Aorta (tissue), 5 donors: ENCODE measurements at places on chromosomes 7 and 10. TPM values are rescaled to one million over a fixed set of nuclear protein-coding genes. Genes with fewer than 3 reads are reported as not detected.

- no peak for DNase-seq
Observed at GRCh38 chr7:159006610-159007130, 138.0 kb downstream of the VIPR2 start.

GRCh38 chr7:45086331-45087065, 2.3 kb downstream of the NACAD start:
- peak; percentile 61 for DNase-seq

ITPRID1 gene
- not detected for total RNA-seq

ANKRD61 gene
- total RNA-seq: not detected

- no peak for DNase-seq
Observed at GRCh38 chr10:67262675-67263074, 336.8 kb downstream of the LRRTM3 start.

EGR2 gene
- total RNA-seq: 23.0 TPM

DNA sequence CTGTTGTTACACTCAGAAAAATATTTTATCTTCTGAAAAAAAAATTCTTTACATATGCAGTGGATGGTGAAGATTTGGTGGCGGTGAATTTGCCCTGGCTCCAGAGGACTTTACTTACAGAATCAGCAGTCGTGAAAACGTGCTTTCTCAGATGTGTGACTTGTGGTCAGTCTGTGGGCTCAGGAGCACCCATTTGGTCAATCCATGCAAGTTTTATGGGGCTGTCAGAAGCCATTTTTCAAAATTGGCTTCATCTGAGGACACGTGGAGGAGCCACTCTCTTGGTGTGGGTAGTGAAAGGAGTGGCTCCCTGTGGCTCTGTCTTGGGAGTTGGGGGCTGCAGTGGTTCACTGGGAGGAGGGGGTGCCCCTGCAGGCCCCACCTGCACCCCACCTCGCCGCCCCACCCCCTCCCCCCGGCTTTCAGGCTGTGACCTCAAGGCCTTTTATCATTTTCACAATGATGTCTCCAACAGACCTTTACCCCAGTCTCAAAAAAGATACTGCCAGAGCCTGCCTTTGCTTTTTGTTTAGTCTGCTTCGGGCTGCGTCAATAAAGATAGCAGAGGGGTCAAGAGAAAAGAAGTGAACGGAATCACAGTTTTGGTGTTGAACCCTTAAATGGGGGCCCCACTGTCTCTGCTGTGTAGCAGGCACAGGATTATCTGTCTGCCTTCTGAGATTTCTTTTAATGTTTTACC, 137.4 kb downstream of the MGMT start:
- no peak for DNase-seq

- no peak for DNase-seq
Observed at GRCh38 chr7:153386556-153386955, 627.0 kb downstream of the ACTR3B start.

DNA sequence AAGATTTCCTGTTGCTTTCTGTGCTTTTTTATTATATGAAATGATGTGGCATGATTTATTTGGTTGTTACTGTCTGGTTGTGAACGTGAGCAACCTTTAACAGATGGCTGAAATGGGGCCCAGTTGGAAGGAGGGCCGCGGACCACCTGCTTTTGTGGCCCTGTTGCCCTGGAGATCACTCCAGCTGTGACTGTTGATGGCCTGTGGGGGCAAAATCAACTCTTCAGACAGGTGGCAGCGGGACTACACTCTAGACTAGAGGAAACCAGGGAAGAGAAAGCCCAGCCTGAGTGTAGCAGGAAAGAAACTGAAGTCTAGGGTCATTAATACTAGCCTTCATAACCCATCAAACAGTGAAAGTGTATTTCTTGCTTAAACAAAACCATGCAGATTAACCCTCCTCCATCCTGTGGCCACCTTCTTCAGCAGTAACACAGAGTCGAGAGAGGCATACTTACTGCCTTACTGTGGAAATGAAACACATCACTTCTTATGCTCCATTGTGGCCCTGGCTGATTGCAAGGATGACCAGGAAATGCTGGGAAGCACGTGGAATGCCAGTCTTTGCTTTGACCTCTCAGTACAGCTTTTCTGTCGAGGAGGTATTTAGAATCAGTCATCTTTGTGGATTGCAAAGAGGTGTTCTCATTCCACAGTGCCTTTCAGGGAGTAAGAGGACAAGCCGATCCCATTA, 80.5 kb downstream of the CCNY start:
- DNase-seq: no peak

DNA sequence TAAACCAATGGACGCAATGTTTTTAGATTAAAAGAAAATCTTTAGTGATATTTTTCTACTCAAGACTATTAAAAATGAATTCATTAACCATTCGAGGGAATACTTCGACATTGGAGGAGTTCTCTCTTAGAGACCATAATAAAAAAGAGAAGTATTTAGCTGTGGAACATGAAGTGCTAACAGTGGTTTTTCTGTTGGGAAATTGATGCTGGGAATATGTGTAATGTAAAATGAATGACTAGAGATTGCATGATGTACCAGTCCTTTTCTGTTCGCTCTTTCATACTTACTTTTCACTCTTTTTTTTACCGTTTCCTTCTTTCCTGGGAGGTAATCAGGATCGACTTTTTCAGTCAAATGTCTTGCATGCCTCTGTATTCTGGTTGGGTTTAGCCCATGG, 41.3 kb downstream of the ST7 start:
- DNase-seq: no peak

GRCh38 chr10:64976150-64976549, 1454.9 kb downstream of the REEP3 start:
- DNase-seq: no peak
